ENCODE measurements at places on chromosomes 1 and 21.

GRCh38 chr1:226038661-226039060 is 23.9 kb upstream of the H3-3A start:
- DNase-seq = no peak

GRCh38 chr1:23244256-23244761 is 27.0 kb upstream of the HTR1D start:
- no peak for DNase-seq

- DNase-seq = no peak
These were observed 75.3 kb upstream of the KIAA0040 start for GRCh38 chr1:175267716-175268416.

DNA sequence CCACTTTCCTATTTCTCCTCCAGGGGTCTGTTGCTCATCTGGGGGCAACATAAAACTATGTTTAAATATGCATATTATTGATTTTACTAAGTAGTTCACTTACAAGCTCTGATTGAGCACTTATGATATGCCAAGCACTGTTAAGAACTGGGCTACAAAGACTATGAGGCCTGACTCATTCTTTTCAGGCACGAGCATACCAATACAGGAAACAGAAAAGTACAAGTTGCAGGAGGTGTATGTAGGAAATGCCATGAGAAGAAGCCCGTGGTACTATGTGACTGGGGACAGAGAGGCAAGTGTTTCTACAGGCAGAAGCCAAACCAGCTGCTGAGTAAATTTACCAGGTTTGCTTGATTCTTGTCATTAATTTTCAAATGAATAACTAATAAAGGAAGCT is 120.4 kb upstream of the PTGFR start:
- no peak for DNase-seq

DNA sequence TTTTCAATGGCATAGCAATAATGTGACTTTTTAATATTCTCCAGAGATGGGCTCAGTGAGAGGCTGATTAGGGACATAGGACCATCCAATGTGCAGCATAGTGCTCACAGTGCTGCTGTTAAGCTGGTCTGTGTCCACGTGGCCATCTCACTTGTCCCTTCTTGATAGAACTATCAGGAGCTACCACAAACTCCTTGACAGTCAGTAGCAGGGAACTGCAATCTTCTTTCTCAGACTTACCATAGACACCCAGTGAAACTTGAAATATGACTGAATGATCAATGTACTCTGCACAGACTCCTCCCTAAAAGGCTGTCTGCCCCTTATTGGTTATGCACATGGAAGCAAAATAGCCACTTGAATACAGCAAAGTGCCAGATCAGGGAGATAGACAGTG is 64.5 kb upstream of the WARS2 start:
- DNase-seq = no peak

DNA sequence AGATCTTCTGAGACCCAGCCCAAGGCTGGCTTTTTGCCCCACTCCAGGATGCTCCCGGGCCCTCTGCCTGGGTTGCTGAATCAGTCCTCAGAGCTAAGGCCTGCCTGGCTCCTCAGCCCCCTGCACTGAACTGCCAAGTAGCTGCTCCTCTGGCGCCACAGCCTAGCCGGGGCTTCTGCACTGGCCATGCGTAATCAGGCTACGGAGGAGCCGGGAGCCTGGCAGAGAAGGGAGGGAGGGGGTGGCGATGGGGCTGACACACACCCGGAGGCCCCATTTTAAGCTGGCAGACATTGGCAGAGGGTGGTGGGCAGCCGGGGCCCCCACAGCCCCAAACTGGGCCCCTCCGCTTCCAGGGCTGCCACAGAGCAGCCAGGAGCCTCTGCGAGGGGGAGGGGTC is 38.7 kb downstream of the ALPL start:
- DNase-seq = no peak

- no peak for DNase-seq
These were observed 133.7 kb upstream of the COL6A1 start for GRCh38 chr21:45847870-45848269.

DNA sequence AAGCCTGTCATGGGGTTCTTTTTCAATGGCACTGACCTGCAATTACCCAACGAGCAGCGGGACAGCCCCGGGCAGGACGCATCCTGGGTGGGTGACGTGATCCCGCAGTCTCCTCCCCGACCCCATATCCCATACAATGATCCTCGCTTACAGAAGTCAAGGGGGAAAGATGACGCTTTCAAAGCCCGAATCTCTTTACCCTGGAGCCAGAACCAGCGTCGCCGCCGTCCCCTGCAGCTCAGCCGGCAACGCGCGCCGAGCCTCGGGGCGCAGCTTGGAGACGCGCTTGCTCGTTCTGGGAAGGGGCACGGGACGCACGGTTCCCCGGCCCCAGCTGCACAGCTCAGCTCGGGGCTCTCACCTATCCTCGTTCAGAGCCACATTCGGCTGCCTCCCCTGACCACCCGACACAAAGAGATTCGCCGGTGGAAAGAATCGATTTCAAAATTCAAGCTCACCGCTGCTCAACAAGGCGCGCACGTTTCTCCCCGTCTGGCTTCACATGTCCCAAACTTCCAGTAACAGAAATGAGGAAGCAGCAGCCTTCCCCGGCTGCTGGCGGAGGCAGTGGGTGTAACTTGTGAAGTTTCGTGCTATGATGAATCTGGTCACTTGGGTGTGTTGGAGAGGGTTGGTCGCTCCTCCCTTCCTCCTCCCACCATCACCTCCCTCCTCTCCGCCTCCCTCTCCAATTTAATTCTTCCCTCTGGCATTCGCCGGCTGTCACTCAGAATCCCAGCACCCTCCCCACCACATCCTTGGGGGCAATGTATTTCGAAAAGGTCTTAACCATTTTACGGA is at the start of gene TIAM1:
Gene TIAM1, minus strand, starts transcription at position 582 of the 801 bp plus-strand sequence. CDS start 77,289 bp downstream, outside the sequence.
- DNase-seq = no peak

- DNase-seq = no peak
These were observed 33.9 kb upstream of the IPO9 start for GRCh38 chr1:201795066-201795465.

GRCh38 chr1:43007377-43008114 is 48.9 kb upstream of the SLC2A1 start:
- no peak for DNase-seq

- no peak for DNase-seq
These were observed 16.6 kb upstream of the ATP2B4 start for GRCh38 chr1:203609979-203610493.

GRCh38 chr1:97943354-97943753 is 22.5 kb upstream of the DPYD start:
- DNase-seq = no peak

DNA sequence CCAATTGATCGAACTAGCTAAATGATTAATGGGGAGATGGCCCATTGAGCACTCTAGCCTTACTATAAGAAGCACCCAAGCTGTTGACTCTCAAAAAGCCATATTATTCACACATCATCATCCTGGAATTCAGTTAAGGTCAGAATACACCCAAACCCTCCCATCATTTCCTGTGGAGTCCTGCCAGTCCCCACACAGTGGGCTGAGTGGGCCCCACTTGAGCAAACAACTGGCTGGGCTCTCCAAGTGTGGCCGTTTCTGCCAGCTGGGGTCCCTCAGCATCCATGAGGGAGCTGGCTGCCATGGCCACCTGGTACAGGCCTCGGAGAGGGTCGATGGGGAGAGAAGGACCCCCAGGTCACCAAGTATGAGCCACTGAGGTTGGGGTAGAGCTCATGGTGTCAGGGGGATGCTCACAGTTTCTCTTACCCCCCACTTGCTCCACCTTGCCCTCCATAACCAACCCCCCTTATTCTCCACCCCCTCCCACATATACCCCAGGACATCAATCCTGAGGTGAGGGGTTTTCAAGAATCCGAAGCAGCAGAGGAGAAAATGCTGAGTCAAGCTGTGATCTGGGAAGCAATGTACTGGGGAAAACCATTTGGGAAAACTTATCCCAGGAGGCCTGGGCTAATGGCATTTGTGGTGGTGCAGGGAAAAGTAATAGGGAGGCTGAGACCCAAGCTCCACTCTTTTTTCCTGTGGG is 60.3 kb downstream of the UBE2T start:
- DNase-seq = no peak

DNA sequence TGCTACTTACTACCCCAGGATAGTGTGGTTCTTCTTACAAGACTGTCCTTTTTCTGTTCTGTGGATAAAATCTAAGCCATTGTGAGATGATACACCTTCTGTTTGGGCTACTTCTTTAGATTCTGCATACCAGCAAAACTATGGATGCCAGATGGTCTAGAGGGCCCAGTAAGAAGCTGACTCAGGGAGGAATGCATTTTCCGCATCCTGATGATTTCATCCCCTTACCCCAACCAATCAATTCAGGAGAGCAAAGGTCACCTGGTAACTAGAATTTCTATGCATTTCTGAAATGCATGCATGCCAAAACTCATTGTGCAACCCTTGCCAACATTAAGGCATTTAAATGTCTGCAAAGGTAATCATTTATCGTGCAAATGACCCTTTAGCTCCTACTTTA is 285.7 kb upstream of the ZP4 start:
- DNase-seq = no peak

- DNase-seq = no peak
These were observed 33.2 kb downstream of the VCAM1 start for GRCh38 chr1:100752791-100753190.

Data from NCI-H524 treated with DMSO at 0.1 percent for 48 hours (cell line).